Fibroblast of skin of right biceps (primary cell): ENCODE measurements at places on chromosomes 16 and 17.

DNA sequence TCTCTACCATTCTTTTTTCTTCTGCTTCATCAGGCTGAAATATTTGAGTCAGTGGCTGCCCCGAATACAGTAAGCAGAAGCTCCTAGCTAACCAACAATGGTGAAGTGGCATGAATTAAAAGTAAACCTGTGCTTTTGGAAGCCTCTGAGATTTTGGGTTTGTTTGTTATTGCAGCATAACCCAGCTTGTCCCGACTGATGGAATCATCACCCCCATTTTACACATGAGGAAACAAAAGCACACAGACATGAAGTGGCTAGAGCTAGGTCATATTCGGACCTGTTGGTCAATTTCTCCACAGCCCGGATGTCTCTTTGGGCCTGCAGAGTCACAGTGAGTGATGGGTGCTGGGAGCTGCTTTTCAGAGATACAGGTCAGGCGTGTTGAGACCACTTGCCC is 39.4 kb downstream of the IRX5 start:
- no peak for DNase-seq

GRCh38 chr16:13391337-13391736 is 489.9 kb downstream of the SHISA9 start:
- no peak for DNase-seq

GRCh38 chr17:48647963-48648245 is 21.7 kb upstream of the HOXB9 start:
- DNase-seq: no peak

GRCh38 chr16:9016824-9017223 is 53.1 kb upstream of the USP7 start:
- DNase-seq: no peak

DNA sequence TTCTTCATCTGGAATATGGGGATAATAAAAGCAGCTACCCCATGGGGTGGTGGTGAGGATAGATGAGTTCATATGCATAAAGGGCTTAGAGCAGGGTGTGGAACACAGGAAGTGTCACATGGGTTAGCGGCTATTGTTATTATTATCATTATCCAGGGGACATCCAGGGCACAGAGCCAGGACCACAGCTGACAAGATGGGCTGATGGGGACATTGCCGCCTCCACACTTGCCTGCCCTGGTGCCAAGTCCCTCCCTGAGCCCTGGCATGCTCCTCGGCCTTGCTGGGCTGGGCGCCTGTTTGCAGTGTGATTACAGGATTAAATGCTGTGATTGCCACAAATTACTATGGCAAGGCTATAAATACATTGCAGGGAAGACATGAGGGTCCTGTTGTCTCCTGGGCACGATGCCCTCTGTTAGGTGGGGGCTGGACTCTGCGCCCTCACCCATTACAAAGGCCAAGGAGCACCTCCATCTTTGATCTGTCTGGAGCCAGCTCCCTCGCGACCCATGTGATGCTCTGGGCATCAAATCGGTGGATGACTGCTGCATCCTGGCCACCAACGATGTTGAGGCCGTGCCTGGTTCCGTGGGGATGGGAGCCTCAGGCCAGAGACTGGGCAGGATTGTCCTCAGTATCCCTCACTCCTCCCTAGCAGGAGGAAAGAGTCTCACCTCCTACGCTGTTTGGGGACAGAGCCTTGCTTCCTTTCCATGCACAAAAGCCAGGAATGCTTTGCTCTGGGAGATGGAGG is 43.2 kb downstream of the PIMREG start:
- DNase-seq: no peak

- no peak for DNase-seq
Measured at GRCh38 chr16:83681381-83681956, 126.3 kb upstream of the HSBP1 start.

DNA sequence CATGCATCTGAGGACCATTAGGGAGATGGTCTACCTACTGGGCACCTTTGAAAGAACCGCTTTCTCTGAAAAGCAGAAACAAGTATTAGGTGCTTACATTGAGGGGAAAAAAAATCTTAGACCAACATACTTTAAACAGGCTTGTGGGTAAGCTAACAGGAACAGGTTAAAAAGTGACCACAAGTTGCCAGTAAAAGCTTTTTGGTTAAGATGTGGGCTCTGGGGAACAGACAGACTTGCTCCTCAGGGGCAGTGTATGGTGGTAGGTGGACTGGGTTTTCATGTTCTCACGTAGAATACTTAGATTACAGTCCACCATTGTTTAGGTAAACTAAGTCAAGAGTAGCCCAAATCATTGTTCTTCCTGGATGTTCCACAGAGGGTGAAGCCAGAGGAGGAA is 41.2 kb downstream of the REXO5 start:
- no peak for DNase-seq

GRCh38 chr16:88957887-88958577 is 19.0 kb downstream of the CBFA2T3 start:
- DNase-seq: no peak

DNA sequence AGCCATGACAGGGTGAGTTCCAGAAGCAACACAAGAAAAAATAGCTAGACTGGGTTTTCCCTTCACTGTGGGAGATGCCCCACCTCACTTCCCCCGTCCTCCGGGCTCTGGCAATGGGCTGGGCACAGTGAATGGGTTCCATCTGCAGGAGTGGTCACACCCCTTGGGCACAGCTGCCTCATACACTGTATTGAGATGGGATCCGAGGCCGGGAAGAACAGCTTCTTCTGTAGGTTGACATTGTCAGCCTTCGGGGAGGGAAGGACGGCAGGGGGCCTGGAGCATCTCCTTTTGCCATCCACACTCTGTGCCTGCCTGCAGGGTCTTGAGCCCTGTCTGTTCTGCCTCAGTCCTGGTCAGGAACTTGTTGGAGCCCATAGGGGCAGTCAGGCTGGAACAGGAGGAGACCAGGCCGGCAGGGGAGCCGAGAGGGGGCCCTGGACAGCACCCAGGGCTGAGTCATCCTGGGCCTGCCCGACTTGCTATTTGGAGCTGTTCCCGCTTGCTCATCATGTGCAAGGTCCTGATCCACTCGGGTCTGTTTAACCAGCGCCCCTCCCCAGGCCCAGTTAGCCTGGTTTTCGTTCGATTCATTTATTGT is 286.7 kb downstream of the SEC14L1 start:
- DNase-seq: peak; percentile 82

DNA sequence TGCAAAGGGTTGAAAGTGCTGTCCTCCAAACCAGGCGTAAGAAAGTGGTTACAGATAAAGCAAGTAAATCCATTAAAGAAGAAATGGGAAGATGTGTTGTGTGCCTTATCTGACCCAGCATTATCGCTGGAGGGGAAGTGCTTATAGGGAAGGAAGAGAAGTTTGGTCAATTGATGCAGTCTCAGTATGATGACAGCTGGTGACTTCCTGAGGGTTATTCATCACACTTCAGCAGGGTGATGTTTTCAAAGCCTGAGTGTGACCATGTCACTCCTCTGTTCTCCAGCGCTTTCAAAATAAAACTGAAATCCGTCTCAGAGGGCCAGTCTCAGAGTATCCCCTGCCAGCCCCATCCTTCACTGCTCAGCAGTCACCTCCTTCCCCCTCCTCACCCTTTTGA is 505.4 kb upstream of the RBFOX1 start:
- no peak for DNase-seq

- no peak for DNase-seq
Measured at GRCh38 chr16:87795336-87795735, 29.6 kb upstream of the KLHDC4 start.

DNA sequence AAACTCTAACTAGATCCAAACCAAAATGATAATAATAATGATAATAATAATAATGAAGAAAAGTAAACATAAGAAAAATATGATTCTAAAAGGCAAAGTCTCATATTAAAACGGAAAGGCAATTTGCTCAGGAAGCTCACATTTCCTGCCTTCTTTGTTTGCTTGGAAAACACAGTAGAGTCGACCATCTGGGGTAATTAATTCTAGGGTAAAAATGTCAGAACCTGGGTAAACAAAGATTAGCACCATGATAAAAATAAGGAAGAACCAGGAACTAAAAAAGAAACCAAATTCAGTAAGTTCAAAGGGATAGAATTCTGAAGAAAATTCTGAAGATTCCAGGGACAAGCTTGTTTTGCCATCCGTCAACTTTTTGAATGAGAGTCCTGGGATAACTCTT is 16.2 kb downstream of the KRABD2 start:
- no peak for DNase-seq

- no peak for DNase-seq
Measured at GRCh38 chr16:57301126-57301817, 16.8 kb upstream of the PLLP start.

GRCh38 chr17:18028114-18028951 is 10.6 kb downstream of the ATPAF2 start:
- no peak for DNase-seq

DNA sequence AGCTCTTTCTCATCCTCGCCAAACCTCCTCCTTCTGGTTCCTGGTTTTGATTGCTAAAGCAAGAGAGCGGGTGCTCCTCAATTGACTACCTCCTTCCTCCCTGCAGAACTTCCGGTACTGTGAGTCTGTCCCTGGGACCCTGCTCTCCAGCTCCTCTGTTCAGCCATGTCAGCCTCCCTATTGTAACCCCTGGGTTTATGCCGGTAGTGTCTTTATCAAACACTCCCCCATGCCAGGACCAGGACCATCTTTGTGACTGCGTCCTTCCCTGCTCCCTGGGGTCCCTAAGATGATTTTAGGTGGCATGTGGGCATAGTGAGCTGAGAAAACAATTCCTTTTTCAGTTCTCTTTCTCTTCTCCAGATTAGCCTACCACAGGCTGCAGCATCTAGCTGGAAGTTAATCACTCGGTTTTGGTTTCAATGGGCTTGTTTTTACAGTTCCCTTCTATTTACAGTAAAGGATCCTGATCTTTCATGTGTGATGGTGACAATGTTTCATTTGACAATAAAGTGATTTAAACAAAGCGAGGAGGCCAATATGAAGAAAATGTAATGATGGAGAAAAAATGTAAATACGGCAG is 27.7 kb upstream of the IL21R start:
- DNase-seq: no peak

DNA sequence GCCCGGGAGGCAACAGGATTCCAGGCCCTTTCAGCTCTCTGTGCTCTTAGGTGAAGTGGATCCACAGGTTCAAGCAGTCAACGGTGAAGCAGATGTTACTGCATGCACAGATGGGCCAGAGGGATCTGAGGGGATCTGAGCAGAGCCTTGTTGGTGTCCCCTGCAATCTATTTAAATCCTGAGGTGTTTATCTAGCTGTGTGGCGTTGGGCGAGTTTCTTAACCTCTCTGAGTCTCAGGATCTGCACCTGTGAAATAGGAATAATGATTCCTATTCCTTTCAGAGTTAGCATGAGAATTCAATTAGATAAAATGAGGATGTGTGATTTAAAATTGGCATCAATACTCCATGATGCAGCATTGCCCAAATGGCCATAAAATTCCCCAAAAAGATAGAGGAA is 237.3 kb upstream of the CDH5 start:
- DNase-seq: no peak

GRCh38 chr17:55224746-55225145 is 40.0 kb upstream of the HLF start:
- no peak for DNase-seq
